ENCODE measurements at places on chromosomes 1 and 21.

DNA sequence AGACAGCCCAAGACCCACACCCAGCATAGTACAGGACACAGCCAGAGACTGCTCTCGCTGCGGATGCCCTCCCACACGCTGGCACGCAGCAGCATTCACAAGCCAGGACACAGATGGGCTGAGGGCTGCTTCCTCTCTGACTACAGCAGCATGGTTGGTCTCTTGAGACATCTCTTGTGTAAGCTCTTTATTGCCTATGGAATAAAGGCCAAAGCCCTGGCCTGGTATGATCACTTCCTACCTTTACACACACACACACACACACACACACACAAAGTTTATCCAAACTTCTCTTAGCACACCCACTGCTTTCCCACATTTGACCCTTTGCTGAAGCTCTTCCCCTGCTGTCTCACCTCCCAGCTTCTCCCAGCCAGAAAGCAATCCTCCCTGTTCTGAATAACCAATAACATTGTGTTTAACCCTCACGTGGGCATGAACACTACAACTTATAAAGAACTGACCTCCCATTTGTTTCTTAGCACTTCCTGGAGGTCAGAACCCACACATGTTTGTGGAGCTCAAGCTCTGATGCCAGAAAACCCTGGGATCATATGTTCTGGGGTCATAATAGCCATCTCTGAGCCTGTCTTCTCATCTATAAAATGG is 1.2 kb upstream of the LUZP1 start:
- no peak for DNase-seq

DNA sequence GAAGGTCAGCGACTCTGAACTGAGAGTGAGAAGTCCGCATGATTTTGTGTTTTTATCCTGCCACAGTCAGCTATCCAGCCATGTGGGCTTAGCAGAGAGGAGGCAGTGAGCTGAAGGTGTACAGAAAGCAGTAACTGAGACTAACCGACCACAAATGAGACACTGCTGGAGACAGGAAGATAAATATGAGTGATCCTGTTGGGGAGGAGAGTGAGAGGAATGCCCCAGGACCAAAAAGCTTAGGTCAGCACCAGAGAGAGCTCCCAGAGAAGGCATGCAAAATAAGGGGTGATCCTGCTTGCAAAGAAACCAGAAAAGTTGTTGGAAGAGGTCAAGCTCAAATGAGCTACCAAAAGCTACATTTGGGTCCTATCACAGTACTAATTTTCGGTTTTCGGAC is 63.7 kb downstream of the HLCS start:
- DNase-seq, result no peak

DNA sequence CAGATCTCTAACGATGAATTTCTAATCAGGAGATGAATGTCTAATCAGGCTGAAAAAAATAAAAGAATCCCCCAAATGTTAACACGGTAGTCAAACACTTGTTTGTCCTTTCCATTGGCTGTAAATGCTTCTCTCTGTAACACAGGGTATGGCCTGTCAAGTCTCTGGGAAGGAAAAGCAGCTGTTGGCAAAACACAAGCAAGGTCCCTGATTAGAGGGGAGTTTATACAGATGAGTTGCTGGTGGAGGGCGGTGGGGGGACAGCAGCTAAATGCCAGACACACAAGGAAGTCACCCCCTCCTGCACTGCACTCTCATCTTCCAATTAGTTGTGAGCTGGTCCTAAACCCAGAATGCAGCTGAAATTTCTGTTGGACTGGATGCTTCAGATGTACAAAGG is 51.0 kb downstream of the PGBD5 start:
- DNase-seq, result no peak

DNA sequence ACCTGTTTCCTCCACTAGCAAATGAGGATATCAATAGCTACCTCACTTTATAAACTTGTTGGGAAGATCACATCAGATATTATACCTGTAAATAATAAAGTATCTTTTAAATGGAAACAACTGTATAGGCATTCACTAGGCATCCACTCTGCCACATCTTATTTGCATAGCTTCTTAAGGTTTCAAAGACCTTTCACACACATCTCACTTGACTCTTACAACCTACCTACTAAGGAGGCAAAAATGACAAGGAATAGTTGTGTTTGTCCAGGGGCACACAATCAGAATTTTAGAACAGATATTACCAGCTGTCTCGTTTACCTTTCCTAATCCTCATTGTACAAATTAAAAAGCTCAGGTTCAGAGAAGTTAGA is 51.5 kb downstream of the VANGL2 start:
- no peak for DNase-seq

DNA sequence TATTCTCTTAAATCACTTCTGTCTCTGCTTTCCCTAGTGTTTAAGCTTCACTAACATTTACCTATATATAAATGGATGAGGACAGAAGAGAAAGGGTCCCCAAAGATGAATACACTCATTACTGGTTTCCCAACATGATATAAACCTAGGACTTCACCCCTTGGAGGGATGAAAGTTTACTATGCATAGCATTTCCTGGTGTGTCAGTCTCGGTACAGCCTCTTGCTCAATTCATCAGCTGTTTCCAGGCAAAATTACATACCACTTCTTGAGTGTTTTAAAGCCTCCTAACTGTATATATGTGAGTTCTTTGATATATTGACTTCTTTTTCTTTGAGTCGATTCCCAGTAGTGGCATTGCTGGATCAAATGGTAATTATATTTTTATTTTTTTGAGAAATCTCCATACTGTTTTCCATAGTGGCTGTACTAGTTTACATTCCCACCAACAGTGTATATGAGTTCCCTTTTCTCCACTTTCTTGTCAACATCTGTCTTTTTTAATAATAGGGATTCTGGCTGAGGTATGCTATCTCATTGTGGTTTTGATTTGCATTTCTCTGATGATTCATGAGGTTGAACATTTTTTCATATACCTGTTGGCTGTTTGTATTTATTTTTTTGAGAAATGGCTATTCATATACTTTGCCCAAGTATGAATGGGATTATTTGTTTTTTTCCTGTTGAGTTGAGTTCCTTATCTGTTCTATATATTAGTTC is 259.3 kb upstream of the CACYBP start:
- no peak for DNase-seq

DNA sequence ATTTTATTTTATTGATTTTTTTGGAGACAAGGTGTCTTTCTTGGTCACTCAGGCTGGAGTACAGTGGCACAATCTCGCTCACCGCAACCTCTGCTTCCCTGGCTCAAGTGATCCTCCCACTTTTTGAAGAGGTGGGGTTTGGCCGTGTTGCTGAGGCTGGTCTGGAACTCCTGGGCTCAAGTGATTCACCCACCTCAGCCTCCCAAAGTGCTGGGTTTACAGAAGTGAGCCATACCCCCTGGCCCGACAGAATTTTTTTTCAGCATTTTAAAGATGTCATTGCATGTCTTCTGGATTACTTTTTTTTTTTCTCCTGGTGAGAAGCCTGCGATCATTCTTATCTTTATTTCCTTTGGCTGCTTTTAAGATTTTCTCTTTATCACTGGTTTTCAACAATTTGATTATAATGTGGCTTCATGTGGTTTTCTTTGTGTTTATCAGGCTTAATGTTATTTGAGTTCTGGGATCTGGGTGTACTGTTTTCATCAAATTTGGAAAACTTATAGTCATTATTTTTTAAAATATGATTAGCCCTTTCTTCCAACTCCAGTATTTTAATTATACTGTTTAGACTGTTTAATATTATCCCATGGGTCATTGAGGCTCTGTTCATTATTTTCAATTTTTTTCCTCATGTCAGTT is 23.1 kb upstream of the PTBP2 start:
- no peak for DNase-seq

DNA sequence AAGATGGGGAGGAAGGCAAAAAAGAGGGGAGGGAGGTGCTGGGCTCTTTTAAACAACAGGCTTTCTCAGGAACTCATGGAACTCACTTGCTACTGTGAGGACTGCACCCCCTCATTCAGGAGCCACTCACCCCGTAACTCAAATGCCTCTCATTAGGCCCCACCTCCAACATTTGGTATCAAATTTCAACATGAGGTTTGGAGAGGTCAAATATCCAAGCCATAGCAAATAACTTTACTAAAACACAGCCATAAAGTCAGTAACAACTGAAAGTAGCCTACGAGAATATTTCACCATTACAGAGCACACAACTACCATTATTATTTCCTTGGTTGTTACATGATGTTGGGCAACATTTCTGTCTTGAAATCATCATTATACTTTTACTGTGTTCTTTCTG is 13.1 kb upstream of the DMRTB1 start:
- DNase-seq, result no peak

DNA sequence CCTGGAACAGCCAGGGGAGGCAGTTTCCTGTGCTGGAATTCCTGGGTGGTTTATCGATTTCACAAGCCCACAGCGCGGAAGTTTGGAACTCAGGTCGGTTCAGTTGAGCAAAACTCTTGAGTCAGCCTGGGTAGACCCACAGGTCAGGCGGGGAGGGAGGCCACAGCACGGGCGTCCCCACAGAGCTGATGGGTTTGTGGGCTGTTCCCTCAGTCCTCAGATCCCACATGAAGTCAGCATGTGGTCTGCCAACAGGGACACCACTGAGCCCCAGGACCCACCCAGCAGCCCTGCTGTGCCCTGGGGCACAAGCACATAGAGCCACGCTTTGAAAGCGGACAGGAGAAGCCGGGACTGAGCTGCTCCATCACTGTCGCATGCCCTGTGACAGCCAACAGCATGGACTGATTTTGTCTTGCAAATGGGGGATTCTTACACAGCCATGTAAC is 17.4 kb downstream of the BMP8A start:
- DNase-seq, result no peak

DNA sequence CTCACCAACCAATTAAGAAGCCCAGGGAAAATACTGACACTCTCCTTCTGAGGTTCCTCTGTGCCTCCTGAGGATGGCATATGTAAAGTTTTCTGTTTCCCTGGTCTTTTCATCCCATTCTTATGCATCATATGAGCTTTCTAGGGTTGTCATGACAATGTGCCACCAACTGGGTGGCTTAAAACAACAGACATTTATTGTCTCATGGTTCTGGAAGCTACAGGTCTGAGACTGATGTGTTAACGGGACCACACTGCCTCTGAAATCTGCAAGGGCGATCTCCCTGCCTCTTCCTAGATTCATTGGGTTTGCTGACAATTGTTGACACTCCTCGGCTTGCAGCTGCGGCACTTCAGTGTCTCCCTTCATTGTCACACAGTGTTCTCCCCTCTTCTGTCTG is 308.4 kb downstream of the RGS7 start:
- DNase-seq, result no peak

DNA sequence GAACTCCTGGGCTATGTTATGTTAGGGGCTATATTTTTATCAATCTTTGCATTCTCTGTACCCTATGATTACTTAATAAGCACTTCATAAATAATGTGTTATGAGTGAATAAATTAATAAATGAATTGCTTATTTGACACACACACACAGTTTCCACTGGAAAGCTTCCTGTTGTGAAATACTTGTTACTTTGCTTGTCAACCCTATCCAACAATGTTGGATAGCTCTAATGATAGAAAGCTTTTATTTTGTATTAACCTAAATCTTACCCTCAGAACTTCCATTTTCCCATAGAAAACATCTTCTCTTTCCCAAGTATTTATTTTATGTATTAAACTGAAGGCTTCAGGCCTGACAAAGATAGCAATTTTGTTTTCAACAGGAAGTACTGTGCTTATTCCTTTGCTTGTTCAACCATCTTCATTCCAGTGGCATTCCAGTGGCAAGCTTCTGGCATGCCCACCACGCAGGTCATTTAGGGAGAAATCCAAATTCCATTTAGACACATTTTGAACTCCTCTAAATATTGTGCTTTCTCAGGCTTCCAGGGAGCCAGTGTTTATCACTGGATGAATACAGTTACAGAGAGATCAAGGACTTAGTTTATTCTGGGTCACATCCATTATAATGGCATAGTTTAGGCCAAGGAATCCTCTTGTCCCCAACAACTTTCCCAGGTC is 134.4 kb downstream of the TGFB2 start:
- DNase-seq, result no peak

- no peak for DNase-seq
Observed at GRCh38 chr1:197691816-197692215, 83.5 kb downstream of the DENND1B start.

GRCh38 chr1:28258628-28259251 is 578 bp upstream of the SESN2 start:
- DNase-seq, result no peak

All from stimulated activated CD8-positive, alpha-beta memory T cell treated with anti-CD3 and anti-CD28 coated beads, Interleukin-4, amount 100 ng/mL, for 4 hours (primary cell).